ENCODE measurements at places on chromosomes 4 and X.

- no peak for DNase-seq
Measured at GRCh38 chr4:772118-772517, 53.8 kb downstream of the CPLX1 start.

DNA sequence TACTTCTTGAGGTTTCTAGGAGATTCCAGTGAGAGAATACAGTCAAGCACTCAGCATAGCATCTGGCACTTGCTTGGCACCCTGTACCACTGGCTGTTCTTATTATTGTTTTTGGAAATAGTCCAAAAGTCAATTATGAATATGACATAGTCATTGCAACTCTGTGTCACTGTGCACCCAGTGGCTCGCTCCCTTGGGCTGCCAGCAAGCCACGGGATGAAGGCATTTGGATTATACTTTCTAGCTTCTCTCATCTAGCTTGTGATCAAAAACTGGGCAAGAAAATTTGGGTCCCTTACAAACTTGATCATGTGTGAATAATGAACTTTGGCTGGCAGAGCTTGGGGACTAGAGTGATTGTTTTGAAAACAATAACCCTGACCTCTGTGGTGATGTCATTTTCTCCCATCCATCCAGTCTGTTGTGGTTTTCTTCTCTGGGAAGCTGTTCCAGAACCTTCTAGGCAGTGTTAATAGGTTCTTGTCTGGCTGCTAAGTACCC is 32.7 kb upstream of the LIMCH1 start:
- peak; percentile 65 for DNase-seq

DNA sequence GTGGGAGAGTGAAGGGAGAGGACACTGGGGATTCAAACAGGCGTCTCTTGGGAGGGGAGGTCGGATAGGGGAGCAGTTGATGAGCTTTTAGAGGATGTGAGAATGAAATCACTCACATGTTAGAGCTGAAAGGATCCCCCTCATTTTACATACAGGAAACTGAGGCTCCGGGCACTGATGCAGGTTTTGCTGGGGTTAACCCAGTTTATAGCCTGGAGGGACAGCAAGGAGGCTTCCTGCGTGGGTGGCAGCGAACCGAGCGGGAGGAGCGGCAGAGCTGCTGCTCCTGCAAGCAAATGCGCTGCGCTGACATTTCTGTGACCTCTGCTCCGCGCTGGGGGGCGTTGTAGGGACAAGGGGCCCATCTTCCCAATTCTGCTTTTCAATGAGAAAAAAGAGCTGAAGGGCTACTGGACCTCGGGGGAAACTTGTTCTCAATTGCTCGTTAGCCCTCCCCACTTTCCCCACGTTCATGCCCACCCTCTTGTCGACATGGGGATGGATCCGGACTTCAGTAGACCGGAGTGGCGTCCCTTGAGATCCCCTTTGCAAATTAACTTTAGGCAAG is 1.2 kb upstream of the NEUROG2 start:
- no peak for DNase-seq

GRCh38 chr4:159398236-159398638 is 295.4 kb downstream of the RAPGEF2 start:
- no peak for DNase-seq

GRCh38 chr4:52201715-52202114 is 150.6 kb downstream of the SPATA18 start:
- DNase-seq, result no peak

DNA sequence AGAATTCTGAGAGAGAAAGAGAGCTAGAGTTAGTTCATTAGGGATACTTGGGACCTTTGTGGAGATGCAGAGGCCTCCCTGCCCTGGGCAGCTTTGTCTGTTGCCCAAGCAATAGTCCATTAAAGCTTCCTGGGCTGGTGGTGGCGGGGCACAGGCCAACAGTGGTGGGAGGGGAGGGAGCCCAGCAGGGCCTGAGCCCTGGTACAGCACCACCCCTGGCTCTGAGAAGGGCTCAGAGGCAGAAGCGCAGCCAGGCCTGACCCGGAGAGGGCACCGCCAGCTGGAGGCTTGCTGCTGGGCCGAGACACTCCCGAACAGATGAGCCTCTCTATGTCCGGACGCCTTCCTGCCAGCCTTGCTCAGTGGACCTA is 65.3 kb downstream of the EFNB1 start:
- DNase-seq, result no peak

GRCh38 chrX:78506248-78506647 is 152.9 kb downstream of the RTL3 start:
- DNase-seq, result no peak
